ENCODE measurements at places on chromosomes 2 and 18.

- no peak for DNase-seq
Measured at GRCh38 chr2:235295831-235296230, 198.0 kb upstream of the AGAP1 start.

DNA sequence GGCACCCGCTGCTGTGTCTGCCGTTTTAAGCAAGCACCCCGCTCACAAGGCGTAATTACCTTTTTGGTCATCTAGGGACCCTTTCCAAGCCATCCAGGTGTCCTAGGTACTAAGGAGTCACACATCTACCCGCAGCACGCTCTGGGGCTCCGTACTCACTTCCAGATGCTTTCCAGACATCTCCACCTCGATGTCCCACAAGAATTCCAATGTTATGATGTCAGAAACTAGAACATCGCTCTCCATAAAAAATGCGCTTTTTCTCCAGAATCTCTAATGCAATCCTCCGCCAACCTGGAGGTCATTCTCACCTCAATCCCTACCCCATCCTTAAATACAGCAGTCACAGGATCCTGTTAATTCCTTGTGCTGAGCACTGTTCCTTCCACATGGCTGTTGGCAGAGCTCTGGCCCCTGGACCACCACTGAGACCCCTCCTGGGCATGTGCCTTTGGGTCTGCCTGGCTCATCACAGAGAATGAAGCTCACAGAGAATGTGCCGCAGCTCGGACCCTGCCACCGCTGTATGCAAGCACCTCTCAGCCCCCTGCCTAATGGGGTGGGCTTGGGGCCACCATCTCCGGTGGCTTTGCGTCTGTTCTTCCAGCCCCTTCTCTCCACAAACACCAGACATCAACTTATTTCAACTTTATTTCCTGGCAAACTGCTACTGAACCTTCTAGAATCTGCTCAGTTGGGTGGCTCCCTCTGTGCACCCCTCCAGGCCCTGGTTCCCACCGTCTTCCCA is 4.6 kb upstream of the PXDN start:
- DNase-seq = no peak

DNA sequence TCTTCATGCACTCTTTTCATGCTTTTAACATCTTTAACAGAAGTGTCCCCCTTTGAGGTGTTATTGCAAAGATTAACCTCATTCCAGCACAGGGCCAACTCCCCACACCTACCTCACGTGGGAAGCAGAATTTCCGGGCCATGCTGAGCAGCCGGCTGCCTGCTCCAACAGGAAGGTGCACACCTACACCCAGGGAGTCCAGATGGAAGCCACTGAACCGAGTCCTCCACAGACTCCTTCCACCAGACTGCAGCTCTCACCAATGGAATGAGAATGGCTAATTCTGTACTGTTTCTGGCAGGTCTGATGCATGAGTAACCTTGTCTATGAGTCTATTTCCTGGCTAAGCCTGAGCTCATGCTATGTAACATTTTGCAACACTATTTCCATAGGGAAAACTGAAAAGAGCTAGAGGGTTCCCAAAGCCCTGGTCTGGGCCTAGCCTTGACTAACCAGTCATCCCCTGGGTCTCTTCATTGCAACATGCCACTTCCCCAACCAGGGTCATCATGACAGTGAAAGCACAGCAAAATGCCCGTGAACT is 11.0 kb downstream of the ERFE start:
- peak; percentile 96 for DNase-seq

DNA sequence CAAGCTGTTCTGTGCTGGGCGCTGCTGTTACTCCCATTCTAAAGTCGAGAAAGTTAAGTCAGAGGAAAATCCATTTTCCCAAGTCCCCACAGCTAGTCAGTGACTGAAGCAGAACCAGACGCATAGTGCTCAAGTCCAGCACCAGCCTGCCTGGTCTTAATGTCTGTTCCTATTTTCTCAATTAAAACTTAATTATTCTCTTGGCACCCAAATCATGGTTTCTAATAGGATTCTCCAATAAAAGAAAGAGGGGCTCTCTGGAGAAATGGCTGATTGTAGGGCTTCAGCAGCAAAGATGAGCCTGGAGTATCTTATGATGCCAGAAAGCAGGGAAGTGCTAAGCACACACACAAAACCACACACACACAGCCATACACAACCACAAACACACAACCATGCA is 531.0 kb upstream of the SALL3 start:
- no peak for DNase-seq

- DNase-seq = no peak
Measured at GRCh38 chr18:24421831-24422230, 4.6 kb upstream of the IMPACT start.

- no peak for DNase-seq
Measured at GRCh38 chr2:207876842-207877535, 107.3 kb upstream of the FZD5 start.

DNA sequence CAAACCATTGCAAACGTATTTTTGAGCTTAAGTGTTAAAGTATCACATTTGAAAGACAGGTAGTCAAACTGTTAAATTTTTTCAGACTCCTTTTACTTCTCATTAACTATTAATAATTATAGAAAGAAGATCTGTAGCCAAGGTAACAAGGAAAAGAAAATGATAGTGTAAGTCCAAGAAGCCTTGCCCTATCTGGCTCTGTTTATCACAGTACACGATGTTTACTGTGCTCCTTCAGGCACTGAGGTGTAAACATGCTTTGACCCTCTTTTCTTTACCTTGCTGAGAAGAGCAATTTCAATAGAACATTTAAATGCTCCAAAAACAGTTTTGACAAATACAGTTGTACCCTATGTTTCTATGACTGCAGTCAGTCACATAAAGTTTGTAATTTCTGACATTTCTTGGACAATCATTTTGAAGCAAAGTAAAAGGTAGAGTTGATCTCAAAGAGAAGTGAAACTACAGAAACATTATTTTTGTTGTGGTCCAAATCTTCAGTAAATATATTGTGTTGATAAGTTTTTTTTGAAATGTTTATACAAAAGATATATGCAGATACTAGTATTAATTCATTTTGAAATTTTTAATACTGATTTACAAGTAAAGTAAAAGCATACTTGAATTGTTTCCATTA is 152.6 kb upstream of the KYNU start:
- no peak for DNase-seq

- DNase-seq = no peak
Measured at GRCh38 chr2:237258116-237258515, 155.8 kb downstream of the COL6A3 start.

DNA sequence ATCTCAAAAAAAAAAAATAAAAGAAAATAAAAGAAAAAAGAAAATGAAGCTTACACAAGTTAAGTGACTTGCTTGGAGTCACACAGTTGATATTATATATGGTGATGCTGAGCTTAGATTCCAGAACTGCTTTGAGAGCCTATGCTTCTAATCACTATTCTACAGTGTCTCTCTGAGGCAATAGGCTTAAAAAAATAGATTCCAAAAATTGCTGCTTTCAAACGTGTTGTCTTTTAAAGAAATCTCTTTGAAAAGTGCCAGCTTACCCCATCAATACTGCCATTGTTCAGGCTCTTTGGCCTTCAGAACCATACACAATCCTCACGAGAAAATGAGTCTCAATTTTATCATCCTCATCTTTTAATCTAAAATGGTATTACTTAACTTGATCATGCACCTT is 102.6 kb downstream of the CDK15 start:
- DNase-seq = no peak
